M059J (cell line): ENCODE measurements at places on chromosomes 6 and 20.

DNA sequence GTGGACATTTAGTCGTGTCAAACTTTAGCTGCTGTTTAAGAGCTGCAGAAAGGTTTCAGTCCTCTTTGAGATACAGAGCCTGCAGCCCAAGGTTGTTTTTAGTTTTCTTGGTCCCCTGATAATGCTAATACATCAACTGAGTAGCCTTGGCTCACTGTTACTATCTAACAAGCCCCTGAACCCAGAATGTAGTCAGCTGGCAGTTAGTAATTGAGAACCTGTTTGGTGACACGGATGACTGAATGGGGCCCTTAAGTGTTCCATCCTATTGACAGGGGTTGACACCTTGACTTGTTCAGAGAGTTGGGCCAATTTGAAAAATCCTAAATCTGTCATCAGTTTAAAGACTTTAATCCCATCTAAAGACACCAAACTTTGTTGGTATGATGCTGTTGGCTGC lies 2.8 kb downstream of the RTN4IP1 start:
- DNase-seq, result no peak

- no peak for DNase-seq
Measured at GRCh38 chr6:170129691-170130171, 161.1 kb downstream of the DLL1 start.

- no peak for DNase-seq
Measured at GRCh38 chr20:1992359-1993110, 1.3 kb downstream of the PDYN start.

GRCh38 chr6:148443798-148444560 lies 101.3 kb downstream of the SASH1 start:
- no peak for DNase-seq

GRCh38 chr6:17994019-17994418 lies 6.6 kb upstream of the KIF13A start:
- peak; percentile 57 for DNase-seq

GRCh38 chr6:115977220-115977619 lies 83.5 kb downstream of the FRK start:
- DNase-seq, result no peak

DNA sequence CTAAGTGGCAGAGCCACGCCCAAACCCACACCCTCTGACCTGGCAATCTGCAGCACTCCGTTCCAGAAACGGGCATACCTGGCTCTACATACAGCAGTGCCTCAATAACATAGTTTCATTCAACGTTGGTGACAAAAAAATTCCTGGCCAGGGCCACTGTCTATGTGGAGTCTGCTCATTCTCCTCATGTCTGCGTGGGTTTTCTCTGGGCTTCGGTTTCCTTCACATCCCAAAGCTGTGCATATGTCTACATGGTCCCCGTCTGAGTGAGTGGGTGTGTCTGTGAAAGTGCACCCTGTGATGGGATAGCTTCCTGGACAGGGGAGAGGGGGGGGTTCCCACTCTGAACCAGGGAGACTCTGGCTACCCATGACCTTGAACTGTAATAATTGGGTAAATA lies 2.1 kb downstream of the KIAA0319 start:
- no peak for DNase-seq

- DNase-seq, result no peak
Measured at GRCh38 chr6:27213544-27214125, 33.9 kb upstream of the PRSS16 start.

- DNase-seq, result peak; percentile 89
Measured at GRCh38 chr6:7156643-7157278, 49.0 kb downstream of the RREB1 start.
